ENCODE measurements at places on chromosomes 4 and X.

- no peak for DNase-seq
These were observed 42.6 kb downstream of the GAK start for GRCh38 chr4:889516-889915.

GRCh38 chr4:17577665-17578481 is 875 bp downstream of the LAP3 start:
- no peak for DNase-seq

DNA sequence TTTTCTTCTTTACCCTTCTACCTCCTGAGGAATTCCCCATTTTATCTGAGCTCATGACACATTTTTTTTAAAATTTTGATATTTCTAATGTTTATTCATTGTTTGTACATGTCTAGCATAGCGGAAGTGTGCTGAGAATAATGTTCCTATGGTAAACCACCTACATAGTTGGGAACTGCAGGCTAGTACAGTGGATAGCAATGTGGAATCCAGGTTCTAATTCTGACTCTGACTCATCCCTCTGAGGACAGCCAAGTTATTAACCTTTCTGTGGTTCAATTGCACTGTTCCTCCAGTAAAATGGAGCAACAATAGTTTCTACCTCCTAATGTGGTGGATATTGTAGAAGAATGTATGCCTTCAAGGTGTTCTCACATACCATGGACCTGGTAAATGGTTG is 20.6 kb upstream of the APELA start:
- DNase-seq: no peak

DNA sequence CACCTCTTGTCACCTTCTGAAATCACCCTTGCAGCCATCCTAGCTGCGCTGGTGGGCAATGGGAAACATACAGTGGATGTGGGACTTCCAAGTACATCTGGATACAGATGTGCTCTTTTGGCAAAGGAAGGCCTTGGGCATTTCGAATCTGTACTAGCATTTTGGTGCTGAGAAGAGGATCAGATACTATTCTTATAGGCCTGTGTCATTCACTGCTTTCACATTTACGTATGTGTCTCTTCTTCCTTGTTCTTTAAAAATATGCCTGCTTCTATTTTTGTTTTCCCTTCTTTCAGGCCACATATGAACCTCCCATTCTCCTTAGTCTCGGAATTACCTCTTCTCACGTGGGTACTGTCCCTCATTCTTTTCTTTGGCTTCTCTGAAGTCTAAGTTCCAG is 53.1 kb downstream of the EFNB1 start:
- DNase-seq: no peak

DNA sequence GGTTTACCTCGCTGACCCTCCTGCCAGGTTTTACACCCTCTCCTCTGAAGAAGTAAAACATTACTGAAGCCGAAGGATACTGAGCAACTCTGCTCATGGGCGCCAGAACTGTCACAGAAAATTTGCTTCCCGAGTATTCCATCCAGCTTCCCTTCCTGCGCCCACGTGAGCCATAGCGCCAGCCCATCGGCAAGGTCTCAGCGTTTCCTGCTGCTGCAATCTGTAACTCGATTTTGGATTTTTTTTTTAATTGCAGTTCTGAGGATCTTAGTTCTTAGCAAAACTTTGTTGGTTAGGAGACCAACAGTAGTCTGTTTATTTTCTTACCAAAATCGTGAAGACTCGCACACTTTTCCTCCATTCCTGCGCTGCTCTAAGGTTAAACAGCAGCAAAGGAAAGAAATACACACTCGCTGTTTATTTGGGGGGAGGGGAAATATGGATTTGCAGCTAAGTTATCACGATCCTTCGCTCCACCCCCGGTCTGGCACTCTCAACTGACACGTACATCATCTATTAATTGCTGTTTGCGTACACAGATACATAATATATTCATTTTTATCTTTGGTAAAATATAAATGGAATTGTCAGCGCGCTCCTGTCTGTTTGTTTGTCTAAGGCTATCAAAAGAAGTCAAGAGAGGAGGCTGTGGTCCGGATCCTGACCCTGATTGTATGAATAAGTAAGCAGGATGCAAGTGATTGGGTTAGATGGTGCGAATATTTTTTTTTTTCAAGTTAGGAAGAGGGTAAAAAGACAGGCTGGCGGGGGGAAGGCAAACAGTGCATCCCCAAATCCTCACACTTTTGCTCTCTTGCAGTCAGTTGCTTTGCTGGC is at the start of gene TLL1:
TSS of gene TLL1 (plus strand) at position 777 of the 837 bp plus-strand sequence. CDS start 668 bp downstream, outside the sequence.
- DNase-seq: no peak

All from NCI-H1417 (cell line).